ENCODE measurements at places on chromosomes 6 and 20.
A peak's percentile ranks its signal among the peaks of the same experiment; 100 is the strongest.

GRCh38 chr6:37306624-37307222 is 47.1 kb upstream of the RNF8 start:
- H3K27ac ChIP-seq, result no peak overlapping the region
- no peak for DNase-seq
- H3K27me3 ChIP-seq, result no peaks in the 10 kb centered on the region
- no peaks in the 10 kb centered on the region for H3K4me1 ChIP-seq
- H3K4me3 ChIP-seq, result no peak overlapping the region
- H3K36me3 ChIP-seq, result peaks cover 6% of the 10 kb centered on the region

DNA sequence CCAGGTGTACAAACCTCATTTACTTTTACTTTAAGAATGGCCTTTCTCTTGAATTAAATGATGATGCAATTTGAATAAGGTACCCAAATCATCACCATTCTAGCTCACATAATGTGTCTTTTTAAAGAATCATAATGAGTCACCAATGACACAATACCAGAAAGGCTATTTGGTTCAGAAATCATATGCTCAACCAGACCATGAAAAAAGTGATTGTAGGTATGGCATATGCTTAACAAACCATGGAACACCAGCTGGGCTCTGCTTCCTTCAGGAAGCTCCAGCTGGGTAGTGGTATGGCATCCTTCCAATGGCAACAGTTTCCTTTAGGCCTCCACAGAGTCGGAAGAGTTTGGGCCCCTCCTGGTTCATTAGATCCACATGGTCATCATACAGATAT is 128.2 kb downstream of the FRK start:
- no peak overlapping the region for H3K27ac ChIP-seq
- H3K4me3 ChIP-seq, result no peak overlapping the region
- H3K27me3 ChIP-seq, result peaks cover 1% of the 10 kb centered on the region
- no peaks in the 10 kb centered on the region for H3K4me1 ChIP-seq

GRCh38 chr6:163489584-163489983 is 75.1 kb downstream of the QKI start:
- DNase-seq, result no peak
- peaks cover 46% of the 10 kb centered on the region for H3K4me1 ChIP-seq
- peaks cover 4% of the 10 kb centered on the region for H3K36me3 ChIP-seq
- no peak overlapping the region for H3K27ac ChIP-seq
- no peaks in the 10 kb centered on the region for H3K27me3 ChIP-seq

GRCh38 chr20:5504061-5504739 is 187.4 kb upstream of the PROKR2 start:
- H3K4me3 ChIP-seq, result peak overlapping the region; percentile 10
- no peak overlapping the region for H3K27ac ChIP-seq

- DNase-seq, result peak; percentile 85
- H3K4me3 ChIP-seq, result no peak overlapping the region
- peaks cover 11% of the 10 kb centered on the region for H3K27me3 ChIP-seq
Measured at GRCh38 chr6:33768644-33769120, 20.2 kb downstream of the LEMD2 start.

DNA sequence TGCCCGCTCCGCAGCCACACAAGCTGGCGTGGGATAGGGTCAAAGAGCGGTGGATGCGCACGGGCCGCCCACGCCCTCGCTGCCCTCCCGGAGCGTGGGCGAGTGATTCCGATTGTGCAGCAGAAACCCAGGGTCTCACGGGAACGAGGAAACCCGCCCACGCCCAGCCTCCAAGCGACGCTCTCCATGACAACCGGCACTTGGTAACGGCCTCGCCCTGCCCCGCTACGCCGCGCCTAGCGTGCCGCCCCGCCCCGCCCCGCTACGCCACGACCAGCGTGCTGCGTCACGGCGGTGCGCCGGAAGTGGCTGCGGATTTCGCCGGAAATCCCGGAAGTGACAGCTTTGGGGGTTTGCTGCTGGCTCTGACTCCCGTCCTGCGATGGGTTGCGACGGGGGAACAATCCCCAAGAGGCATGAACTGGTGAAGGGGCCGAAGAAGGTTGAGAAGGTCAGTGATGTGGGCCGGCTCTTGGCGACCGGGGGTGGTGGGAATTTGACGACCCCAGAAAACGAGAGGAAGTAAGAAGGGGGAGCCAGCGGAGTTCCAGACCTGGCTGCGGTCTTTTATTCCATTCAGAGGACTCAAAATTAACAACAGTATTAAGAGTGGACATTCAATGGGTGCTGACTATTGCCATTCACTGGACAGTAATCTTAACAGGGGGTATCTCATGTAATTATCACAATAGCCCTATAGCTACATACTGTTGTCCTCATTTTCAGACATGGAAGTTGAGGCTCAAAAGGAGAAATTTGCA is at the start of gene RTF2:
TSS of gene RTF2 (plus strand) at position 312 of the 761 bp plus-strand sequence. CDS start at position 383, 71 bp downstream.
- peak; percentile 98 for DNase-seq
- peak within 1 kb of the TSS; percentile 100 for H3K27ac ChIP-seq
- H3K4me1 ChIP-seq, result peaks cover 37% of the 10 kb centered on the region
- peak within 1 kb of the TSS; percentile 100 for H3K4me3 ChIP-seq
- no peaks in the 10 kb centered on the region for H3K27me3 ChIP-seq

- H3K4me1 ChIP-seq, result no peaks in the 10 kb centered on the region
- H3K36me3 ChIP-seq, result no peaks in the 10 kb centered on the region
- H3K4me3 ChIP-seq, result no peak overlapping the region
- DNase-seq, result no peak
- no peak overlapping the region for H3K27ac ChIP-seq
Measured at GRCh38 chr6:78771586-78771985, 95.8 kb upstream of the IRAK1BP1 start.

- H3K4me3 ChIP-seq, result no peak overlapping the region
- no peaks in the 10 kb centered on the region for H3K27me3 ChIP-seq
- H3K27ac ChIP-seq, result no peak overlapping the region
- no peaks in the 10 kb centered on the region for H3K4me1 ChIP-seq
- peaks cover 3% of the 10 kb centered on the region for H3K36me3 ChIP-seq
Measured at GRCh38 chr6:1696463-1696850, 86.7 kb downstream of the FOXC1 start.

DNA sequence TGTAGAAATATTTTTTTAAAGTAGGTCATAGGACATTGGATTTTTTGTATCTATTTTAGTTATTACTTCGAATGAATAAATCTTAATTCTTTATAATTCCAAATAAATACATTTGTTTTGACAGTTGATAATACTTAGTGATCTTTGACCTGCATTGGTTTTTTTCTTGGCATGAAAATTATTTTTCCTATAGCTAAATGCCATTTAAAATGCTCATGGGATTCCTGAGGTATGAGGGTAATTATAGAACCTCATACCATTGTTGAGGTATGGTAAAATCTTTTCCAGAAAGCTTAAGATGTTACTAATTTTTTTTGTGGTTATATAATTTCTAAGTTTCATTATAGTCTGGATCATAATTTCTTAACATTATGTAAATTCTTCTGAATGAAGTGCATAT is 8.3 kb downstream of the PM20D2 start:
- H3K27me3 ChIP-seq, result no peaks in the 10 kb centered on the region
- DNase-seq, result no peak
- no peak overlapping the region for H3K4me3 ChIP-seq
- peaks cover 37% of the 10 kb centered on the region for H3K36me3 ChIP-seq
- H3K4me1 ChIP-seq, result peaks cover 4% of the 10 kb centered on the region

- H3K36me3 ChIP-seq, result no peaks in the 10 kb centered on the region
- H3K4me1 ChIP-seq, result peaks cover 18% of the 10 kb centered on the region
- H3K27me3 ChIP-seq, result no peaks in the 10 kb centered on the region
- DNase-seq, result peak; percentile 58
Measured at GRCh38 chr6:33343953-33344611, 26.5 kb upstream of the ZBTB22 start.

GRCh38 chr6:24355393-24355792 is 2.5 kb downstream of the DCDC2 start:
- no peak for DNase-seq
- no peaks in the 10 kb centered on the region for H3K36me3 ChIP-seq
- H3K27ac ChIP-seq, result no peak overlapping the region

All from activated CD8-positive, alpha-beta T cell treated with anti-CD3 and anti-CD28 coated beads for 36 hours (primary cell).